ENCODE measurements at places on chromosomes 2 and 18.

DNA sequence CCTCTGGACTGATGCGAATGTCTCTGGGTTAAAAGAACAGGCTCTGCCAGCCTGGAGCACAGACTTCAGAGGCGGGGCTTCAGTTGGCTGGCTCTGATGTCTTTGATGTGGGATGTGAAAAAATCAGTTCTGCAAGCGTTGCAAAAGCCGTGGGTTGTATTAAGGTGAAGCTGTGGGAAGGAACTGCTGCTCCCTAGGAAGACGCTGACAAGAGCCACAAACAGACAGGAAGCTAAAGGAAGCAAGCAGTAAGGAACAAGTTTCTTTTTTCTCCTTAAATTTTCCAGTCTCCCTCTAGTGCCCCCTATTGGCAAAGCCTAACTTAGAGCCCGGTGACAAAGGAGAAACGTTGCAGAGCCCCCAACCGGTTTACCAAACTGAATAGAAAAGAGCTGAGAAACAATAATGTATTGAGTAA is 239.0 kb downstream of the CCDC178 start:
- DNase-seq, result peak; percentile 35

GRCh38 chr18:65326805-65327204 is 424.0 kb upstream of the CDH7 start:
- no peak for DNase-seq

DNA sequence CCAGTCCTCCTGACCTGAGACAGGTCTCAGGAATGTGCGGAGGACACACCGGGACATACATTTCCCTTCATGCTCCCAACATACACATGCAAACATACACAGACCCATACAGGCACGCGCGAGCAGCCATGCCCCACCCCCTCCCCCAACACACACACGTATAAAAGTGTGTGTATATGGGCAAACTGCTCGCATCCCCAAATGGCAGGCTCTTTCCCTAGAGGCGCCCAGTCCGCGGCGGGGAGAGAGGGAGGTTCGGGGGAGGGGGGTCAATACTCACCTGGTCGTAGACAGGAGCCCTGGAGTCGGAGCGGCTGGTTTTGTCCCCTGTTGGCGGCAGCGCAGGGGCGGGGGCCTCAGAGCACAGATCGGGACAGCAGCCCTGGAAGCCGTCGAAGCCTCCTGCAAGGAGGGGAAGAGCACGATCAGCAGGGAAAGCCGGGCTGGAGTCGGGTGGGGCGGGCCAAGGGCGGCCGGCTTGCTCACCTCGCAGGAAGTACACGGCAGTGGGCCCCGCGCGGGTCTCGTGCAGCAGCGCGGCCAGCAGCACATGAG is 682 bp downstream of the DUSP2 start:
- no peak for DNase-seq

DNA sequence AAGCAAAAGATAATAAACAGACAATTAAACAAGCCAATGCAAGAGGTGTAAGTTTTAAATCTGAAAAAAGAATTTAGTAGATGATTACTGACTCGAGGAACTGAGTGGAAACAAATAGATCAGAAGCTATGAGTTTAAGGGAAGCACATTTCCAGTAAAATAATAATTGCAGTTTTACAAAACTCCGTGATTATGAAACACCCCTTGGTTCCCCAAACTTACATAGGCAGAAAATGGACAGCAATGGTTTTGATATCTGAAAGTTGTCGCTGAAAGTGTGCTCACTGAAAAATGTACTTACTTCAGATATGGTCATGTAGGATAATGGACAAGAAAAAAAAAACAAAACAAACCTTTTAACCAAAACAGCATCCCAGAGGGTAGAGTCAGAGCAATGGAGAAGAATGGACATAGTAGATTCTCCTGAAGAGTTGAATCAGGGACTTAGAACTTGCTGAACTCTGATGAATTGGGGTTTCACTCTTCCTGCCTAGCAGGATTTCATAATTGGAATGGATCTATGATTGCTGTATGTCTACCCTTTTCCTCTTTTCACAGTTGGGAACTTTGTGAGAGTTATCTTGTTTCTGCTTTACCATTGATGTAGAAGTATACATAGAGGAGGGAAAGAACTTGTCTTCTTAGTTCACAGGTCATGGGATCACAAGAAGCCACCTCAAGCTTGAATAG is 305.6 kb upstream of the ZEB2 start:
- no peak for DNase-seq

- DNase-seq, result no peak
Measured at GRCh38 chr18:76571689-76572088, 76.6 kb upstream of the ZNF516 start.

DNA sequence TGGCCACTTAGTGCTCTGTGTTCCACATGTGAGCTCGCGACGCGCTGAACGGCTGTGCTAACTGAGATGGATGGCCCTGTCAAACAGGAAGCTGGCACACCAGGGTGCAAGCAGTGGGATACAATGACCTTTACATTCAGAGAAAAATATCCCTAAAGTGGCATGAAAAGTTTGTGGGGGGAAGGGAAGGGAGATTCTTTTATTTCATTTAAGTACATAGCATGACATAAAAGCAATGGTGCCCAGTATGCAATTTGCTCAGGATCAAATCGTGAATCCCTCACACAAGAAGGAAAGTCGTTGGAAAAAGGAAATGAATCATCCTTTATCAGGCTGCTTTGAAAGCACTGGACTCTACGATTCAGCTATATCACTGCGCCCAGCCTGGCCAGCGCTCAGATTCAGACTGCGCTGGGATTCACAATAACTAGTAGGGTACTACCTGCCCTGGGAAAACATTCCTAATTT is 26.0 kb downstream of the SATB2 start:
- no peak for DNase-seq

- DNase-seq, result no peak
Measured at GRCh38 chr18:56130481-56130880, 507.9 kb downstream of the TXNL1 start.

DNA sequence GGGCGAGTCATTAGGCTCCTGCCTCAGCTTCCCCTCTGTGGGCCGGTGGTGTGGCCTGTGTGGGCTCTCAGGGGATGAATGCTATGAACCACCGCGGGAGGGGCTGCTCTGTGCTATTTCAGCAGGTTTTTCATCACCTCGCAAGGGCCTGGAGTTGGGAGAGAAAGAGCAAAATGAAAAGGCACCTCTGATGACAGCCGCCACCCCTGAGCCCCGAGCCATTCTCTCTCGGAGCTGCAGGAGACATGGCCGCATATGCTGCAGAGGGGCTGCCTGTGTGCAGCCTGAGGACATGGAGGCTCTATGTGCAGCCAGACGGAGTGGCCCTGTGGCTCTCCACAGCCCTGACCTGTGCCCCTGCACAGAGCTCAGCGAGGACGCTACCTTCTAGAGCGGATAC is 96.2 kb upstream of the CTDP1 start:
- no peak for DNase-seq

- no peak for DNase-seq
Measured at GRCh38 chr18:79919089-79919488, 32.4 kb downstream of the SLC66A2 start.

- DNase-seq, result no peak
Measured at GRCh38 chr2:158142165-158142564, 40.5 kb downstream of the UPP2 start.

DNA sequence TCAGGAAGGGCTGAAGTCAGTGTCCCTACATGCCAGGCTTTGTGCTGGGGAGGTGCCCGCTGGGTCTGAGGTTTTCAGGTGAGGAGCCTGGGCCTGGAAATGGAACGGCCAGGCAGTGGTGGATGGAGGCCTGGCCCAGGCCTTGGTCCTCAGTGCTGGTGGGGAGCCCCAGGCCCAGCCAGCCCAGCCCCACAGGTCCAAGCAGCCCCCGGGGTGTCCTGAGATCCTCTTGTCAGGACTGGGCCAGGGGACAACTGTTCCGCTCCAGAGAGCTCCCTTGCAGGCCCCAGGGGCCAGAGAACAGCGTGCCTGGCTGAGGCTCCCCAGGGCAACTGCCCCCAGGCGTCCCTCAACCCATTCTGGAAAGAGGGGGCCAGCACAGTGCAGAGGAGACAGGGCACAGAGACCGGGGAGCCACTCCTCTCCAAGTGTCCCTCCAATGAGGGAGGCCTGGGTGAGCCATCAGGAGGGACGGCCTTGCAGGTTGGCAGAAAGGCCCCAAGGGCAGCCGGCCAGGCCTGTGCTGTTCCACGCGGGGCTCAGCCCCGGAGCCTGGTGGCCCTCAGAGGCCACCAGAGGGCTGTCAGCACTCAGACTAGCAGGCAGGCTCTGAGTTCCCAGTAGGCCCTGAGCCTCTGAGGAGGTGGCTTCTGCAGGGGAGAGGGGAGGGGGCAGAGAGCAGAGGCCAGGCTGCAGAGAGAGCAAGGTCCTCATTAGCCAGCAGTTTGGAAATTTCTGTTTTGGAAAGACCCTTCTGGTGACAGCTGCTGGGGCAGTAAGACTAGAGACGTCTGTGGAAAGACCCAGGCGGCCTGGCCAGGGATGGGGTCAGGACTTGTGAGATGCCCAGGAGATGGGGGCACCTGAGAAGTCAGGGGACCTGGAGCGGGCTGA is 29.4 kb upstream of the SNED1 start:
- no peak for DNase-seq

DNA sequence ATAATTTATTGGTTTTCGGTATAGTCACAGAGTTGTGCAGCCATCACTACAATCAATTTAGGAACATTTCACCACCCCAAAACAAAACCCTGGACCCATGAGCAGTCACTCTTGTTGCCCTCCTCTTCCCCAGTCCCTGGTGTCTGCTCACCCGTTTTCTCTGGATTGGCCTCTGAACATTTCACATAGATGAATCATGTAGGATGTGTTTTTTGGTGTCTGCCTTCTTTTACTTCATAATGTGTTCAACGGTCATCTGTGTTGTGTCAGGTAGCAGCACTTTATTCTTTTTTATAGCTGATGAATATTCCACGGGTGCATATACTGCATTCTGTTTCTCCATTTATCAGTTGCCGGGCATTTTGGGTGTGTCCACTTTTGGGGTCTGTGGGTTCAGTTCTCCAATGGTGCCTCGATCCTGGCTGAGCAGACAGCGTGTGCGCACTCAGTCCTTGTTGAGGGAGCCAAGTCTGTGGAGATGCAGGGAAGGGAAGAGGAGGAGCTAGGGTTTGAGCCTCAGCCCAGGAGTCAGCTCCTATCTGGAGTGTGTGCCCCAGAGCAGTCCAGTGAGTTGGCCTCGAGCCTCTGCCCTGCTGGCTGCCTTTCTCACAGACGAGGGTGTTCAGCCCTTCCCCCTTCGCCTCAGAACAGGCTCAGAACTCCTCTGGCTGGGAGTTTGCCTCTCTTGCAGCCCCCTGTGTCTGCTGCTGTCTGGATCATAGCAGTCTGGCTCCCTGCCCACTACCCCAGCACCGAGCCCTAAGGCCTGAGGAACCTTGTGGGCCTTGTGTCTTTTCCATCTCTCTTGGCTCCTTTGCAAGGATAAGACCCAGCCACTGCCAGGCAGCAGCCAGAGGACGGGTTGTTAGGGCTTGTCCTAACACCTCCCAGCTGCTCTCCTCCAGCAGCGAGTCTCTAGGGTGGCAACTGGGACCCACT is 18.0 kb downstream of the C2orf74 start:
- DNase-seq, result no peak

- DNase-seq, result no peak
Measured at GRCh38 chr2:164675687-164676086, 54.4 kb upstream of the GRB14 start.

- DNase-seq, result no peak
Measured at GRCh38 chr18:75268364-75268646, 57.7 kb downstream of the TSHZ1 start.

DNA sequence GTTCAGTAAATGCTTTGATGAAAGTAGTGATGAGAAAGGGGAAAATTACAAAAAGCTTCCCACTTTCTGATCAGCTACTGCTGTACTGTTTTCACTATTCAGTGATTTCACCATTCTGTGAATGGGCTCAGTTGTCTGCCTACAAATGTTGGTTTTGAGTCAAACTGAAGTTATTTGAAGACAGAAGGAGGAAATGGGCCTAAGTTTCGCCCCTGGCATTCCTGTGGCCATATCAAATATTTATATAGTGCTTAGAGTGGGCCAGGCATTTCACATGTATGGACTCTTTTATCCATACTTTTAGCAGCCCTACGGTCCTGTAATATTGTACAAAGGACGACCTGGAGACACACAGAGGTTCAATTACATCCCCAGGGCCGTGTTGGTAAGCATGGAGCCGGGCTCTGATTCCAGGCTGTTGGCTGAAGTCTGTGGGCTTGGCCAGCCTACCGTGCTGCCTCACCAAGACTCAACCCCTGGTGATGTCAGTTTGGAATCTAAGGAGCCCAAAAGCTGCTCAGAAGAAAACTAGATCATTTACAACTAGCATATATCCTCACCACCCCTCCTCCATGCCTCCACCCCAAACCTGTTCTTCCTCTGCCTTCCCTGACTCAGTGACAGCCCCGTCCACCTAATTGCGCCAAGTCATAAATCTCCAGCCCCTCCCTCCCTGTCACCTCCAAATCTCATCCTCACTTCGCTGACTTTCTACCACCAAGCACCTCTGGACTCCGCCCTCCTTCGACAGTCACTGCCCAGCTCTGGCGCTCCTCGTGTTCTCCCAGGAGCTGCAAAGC is 10.1 kb upstream of the GRHL1 start:
- no peak for DNase-seq

DNA sequence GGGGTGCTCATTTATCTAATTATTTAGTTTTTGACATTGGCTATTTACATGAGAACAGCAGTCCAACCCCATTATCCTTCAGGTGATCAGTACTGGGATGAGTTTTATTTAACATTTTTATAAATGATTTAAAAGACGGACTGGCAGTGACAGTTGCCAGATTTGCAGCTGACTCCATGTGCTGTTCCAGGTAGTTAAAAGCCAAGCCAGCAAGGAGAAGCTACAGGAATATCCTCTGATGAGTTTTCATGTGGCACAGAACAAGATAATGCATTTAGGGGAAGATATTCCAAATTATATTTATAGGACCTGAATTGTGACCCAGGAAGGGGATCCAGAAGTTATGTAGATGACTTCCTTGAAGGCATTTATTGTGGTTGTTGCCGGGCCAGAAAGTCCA is 210.0 kb downstream of the MCFD2 start:
- DNase-seq, result no peak

DNA sequence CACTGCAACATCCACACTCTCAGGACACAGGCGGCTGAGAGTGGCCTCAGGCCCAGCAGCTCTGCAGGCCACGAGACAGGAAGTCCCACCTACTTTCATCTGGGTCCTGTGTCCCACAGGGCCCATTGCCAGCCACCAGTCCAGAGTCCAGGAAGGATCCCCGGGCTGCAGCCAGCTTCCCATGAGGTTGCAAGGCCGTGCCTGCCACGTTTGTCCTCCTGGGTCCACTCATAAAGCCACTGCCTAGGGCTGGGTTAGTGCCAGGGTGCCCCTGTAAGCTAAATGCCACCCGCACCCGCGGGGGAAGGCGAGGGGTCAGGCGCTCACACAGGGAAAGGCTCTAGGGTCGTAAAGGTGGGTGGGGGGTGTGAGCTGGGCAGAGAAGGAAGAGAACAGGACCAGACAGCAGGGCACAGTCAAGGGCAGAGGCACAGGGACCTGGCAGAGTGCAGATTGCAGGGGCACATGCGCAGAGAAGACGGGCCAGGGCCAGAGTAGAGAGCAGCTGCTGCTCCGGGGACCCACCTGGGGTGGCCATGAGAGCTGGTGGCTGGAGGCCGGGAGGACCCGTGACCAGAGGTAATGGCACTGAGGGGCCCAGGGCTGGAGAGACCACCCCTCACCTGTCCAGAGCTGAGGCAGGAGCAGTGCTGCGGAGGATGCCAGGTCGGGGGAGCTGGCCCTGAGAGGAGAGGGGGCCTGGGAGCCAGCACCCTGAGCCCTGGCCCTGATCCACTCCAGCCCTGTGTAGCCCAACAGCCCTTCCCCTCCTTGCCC is 8.0 kb downstream of the AGXT start:
- DNase-seq, result no peak

Data from NCI-H748 treated with DMSO at 0.1 percent for 48 hours (cell line).